Activated CD4-positive, alpha-beta T cell treated with anti-CD3 and anti-CD28 coated beads for 24 hours (primary cell): ENCODE measurements at places on chromosomes 13 and 19.

DNA sequence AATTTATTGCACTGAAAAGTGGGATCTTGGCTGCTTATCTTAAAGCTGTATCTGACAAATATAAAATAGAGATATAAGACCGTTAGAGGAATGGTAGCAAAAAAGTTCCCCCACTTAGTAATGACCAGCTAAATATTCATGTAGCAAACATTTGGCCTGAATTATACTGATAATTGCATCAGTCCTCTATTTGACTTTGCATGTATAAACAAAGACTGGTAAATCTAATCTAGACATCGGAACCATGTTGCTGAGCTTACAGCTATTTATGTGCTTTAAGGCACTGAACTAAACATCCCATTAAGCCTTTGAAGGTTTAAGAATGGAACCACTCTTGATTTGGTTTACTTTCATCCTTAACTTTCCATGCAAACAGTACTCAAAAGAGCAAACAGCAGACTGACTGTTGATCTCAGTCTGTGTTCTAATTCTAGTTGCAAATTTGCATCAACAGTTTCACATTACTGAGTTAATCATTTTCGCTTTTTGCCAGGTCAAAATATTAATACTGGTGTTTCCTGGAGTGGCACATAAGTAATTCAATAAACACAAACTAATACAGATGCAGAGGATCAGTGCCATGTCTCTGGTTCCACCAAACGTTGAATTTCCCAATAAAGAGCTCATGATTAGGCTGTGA, 203.5 kb upstream of the HTR2A start:
- no peak for DNase-seq

- DNase-seq, result no peak
These were observed 4.0 kb downstream of the ZNF331 start for GRCh38 chr19:53541971-53542370.

- no peak for DNase-seq
These were observed 97.6 kb upstream of the SLITRK6 start for GRCh38 chr13:85896516-85897450.

- DNase-seq, result no peak
These were observed 11.0 kb upstream of the ZNF492 start for GRCh38 chr19:22622901-22623840.

- DNase-seq, result peak; percentile 33
These were observed 7.5 kb downstream of the F10 start for GRCh38 chr13:113129921-113130750.

GRCh38 chr19:16861834-16862233, 27.0 kb upstream of the F2RL3 start:
- no peak for DNase-seq

GRCh38 chr19:37899966-37900365, 6.4 kb downstream of the WDR87 start:
- DNase-seq, result no peak

DNA sequence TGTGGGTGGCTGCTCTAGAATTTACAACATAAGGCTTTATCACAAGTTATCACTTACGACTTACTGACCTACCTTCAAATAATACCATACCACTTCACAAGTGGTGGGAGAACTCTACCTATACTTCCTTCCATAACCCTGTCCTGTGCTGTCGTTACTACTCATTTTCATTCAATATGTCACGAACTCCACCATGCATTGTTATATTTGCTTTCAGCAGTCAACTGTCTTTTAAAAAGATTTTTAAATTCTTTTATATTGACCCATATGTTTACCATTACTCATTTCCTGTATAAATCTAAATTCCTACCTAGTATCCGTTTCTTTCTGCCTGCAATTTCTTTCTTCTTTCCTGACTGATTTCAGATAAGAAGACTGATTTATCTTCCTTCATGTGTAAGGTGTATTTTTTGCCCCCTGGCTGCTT, 200.0 kb downstream of the KLF12 start:
- DNase-seq, result no peak

DNA sequence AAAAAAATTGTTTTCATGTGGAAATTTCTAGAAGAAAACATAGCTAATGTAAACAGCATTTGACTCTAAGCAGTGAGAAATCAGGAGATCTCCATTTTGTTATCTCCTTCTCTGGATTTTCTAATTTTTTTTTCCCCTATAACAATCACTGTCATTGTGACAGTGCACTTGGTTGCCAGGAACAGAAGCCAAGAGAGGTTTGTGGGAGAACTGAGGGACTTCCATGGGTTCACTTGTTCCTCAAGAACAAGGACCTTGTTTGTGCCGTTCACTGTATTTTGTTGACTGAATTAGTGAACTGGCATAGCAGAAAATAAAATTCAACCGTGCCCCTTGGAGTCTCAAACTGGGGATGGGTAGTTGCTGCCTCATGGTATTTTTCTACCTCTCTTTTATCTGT, 17.1 kb downstream of the SHISA7 start:
- no peak for DNase-seq

GRCh38 chr13:113547238-113547971, 37.1 kb upstream of the TFDP1 start:
- DNase-seq, result no peak

- DNase-seq, result no peak
These were observed 72.5 kb downstream of the EDNRB start for GRCh38 chr13:77846173-77846572.

DNA sequence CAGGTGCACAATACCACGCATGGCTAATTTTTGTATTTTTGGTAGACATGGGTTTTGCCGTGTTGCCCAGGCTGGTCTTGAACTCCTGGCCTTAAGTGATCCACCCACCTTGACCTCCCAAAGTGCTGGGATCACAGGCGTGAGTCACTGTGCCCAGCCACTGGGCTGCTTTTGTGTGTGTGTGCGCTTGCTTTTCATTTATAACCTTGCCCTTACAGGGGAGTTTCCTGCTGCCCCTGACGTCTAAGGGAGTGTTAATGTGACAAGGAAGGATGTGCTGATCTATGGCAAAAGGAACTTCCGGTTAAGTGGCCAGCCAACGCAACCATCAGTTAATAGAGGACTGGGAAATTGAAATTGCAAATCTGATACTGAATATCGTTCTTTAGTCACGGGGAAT, 57.7 kb downstream of the ING1 start:
- no peak for DNase-seq

GRCh38 chr13:80603351-80603750, 262.4 kb upstream of the SPRY2 start:
- DNase-seq, result no peak

DNA sequence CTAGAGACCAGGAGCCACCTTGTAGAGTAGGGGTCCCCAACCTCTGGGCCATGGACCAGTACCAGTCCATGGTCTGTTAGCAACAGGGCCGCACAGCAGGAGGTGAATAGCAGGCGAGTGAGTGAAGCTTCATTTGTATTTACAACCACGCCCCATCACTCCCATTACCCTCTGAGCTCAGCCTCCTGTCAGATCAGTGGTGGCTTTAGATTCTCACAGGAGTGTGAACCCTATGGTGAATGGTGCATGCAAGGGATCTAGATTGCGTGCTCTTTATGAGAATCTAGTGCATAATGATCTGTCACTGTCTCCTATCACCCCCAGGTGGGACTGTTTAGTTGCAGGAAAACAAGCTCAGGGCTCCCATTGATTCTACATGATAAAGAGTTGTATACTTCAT, 303.6 kb downstream of the KCNRG start:
- no peak for DNase-seq

DNA sequence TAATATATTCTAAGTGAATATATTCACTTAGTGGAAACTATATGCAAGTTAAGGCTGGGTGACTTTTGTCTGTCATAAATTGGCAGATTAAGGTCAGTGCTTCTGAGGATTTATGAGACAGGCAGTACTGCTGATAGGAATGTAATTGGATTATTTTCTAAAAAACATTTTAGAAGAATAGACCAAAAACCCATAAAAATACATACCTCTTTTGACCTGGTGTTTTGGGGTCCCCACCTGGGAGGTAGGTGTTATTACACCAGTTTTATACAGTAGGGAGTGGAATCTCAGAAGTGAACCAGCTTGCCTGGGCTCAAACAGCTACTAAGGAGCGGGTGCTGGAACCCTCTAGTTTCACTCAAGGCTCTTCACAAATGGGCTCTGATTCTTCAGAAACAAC, 25.3 kb downstream of the COG3 start:
- DNase-seq, result no peak

DNA sequence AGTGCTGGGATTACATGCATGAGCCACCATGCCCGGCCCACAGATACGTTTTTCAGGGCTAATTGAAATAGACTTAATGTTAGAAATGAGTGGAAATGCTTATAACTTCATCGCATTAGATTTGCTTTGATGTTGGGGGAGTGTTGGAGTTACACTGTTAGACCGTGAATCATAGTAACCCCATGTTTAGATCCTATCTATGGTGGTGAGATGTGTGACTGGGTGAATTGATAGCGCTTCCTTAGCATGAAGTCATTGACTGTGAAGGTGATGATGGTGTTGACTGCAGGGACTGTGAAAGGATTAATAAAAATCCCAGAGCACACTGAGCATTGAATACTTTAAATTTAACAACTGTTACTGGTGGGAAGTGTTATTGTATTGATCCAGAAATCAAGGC, 1.7 kb downstream of the ZNF264 start:
- DNase-seq, result no peak

DNA sequence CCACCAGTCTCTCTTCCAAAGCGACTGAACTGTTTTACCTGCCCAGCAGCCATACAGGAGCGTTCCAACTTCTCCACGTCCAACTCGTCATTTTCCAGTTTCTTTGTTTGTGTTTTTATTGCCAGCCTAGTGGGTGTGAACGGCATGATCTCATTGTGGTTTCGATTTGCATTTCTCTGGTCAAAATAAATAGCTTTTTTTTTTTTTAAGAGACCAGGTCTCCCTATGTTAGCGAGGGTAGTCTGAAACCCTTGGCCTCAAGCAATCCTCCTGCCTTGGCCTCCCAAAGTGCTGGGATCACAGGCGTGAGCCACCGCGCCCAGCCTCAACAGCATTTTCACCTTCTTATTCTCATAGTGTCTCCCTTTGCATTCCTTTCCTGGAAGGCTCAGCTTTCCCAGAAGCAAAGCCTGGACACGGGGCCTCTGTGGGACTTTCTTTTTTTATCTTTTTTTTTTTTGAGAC, 4.2 kb upstream of the JSRP1 start:
- DNase-seq, result no peak

GRCh38 chr19:48997972-48998371, 4.3 kb downstream of the RUVBL2 start:
- DNase-seq, result no peak

DNA sequence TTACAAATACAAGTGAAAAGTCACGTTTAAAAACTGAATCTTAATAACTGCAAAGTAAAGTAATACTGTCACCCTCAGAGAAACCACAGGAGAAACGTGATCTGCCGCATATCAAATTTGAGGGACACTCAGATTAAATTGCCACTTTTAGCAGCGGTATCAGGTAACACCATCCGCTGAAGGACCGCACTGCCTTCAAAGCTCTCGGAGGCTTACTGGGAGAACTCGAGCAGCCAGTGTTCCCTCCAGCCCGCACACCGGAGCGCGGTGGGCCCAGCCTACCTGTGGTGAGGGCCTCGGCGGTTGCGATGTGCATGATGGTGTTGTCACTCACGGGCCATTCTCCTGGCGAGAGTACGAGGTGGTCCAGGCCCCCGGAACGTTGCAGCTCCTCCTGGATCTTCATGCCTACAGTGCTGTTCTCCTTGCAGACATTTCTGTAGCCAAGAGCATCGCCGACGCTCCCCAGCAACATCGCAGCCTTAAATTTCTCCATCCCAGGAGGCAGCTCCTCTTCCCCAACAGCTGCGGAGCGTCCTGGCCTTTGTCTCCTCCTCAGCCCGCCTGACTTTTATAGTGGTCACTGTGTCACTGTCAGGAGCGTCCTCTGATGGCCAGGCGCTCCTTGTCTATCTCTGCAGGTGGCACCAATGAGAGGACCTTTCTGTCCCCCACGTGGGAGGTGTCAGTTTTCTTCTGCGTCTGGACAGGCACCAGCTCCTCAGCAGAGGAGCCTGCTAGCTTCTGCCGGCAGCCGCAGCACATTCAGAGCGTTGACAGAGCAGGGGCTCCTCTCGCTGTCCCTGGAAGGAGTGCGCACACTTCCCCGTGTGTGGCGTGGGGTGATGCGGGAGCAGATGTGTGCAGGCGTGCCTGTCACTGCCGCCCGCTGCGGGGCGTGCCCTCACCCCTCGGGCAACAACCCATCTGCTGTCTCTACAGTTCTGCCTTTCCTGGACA, at the start of gene ADPRHL1:
Gene ADPRHL1 (minus strand): TSS at position 547 of the 960 bp plus-strand sequence. CDS start 51 bp downstream, at position 496.
- no peak for DNase-seq

DNA sequence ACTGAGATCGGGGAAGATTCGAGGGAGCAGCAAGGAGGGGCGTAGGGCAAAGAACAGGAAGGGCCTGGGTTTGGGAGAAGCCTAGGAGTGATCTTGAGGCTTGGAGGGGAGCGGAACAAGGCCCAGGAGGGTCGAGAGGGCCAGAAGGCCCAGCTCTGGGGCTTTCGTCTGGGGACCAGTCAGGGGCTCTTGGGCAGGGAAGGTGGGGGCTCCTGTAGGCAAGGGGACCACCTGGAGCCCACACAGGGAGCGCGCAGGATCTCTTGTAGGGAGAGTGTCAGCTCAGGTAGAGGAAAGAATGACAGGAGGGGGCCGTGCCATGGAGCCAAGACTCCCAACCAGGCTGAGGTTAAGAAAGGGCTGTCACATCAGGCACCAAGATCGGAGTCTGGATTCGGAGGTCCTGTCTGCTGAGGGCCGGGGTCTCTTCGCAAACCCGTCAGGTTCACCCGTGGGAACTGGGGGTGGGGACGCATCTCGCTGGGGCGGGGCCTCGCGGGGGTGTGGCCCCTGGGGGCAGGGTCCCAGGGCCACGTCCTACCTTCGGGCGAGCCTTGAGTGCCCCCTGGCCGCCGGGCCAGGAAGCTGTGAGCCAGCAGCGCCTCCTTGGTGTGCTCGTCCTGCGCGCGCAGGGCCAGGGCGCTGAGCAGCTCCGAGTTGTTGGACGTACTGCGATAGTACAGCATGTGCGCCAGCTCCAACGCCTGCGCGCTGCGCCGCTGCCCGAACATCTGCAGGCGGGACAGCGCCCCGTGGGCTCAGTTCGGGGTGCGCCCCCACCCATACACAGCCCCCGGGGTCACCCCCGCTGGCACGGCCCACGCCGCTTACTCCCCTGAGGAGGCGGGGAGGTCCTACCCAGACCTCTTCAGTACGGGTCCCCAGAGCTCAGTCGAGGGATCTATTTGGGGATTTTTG, 8.4 kb downstream of the EMP3 start:
- peak; percentile 89 for DNase-seq

- DNase-seq, result no peak
These were observed 22.7 kb downstream of the FAM187B start for GRCh38 chr19:35205733-35206323.

DNA sequence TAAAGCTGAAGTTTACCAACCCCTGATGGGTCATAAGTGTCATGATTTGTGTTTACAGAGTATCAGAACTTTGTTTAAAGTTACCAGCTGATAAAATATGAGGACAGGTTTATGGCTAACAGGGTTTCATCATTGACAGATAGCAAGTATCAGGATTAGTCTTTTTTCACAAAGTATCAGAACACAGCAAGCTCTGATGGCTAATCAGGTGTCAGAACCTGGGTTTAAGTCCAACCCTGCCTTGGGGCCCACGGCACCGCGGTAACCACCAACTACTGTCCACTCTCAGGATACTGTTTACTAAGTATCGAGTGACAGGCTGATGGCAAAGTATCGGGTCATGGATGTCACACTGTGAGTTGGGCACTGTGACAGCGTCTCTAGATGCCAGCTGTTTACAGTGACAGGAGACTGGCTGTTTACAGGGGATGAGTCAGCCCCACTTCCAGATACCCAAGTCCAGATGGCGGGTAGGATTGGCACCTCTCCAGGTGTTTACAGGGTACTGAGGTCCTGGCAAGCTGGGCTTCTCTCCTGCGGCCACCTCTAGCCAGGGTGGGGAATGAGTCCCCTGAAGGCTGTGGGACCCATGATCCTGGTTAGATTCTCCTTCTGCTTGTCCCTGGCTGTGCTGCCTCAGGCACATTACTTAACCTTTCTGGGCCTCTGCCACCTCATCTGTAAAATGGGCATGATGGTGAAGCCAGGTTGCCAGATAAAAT, 21.8 kb downstream of the ARRDC2 start:
- no peak for DNase-seq
